CD14-positive monocyte (primary cell): ENCODE measurements at places on chromosomes 1 and 21. TPM values are rescaled to one million over a fixed set of nuclear protein-coding genes. Genes with fewer than 3 reads are reported as not detected.

The TMEM79 gene
- polyA plus RNA-seq: 12.0 and 13.9 TPM in 2 replicates

The PTGER3 gene
- polyA plus RNA-seq: not detected in 2 replicates

DNA sequence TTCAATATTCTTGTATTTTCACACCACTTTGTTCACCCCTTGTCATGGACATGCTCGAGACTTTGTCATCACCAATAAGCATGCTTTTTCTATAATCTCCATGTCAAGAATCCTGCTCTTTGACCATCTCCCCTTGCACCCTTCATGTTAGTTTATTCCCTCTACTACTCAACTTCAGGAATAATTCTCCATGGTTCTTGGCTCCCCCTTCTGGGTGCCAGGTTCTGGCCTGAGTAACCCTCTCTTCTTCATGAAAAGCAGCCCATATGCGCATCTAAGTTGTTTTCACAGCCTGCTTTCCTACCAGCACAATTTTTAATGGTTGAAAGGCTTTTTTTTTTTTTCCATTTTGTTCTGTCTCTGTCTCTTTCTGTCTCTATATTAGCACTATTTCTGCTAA is 160.7 kb downstream of the LEPR start:
- no peaks in the 10 kb centered on the region for H3K36me3 ChIP-seq
- H3K4me1 ChIP-seq: no peaks in the 10 kb centered on the region
- no peaks in the 10 kb centered on the region for H3K27me3 ChIP-seq
- H3K4me3 ChIP-seq: no peak overlapping the region
- DNase-seq: no peak

The C4BPA gene
- 0.13 and 0.18 TPM in 2 replicates for polyA plus RNA-seq

The C21orf58 gene
- polyA plus RNA-seq: 0.21 TPM

DNA sequence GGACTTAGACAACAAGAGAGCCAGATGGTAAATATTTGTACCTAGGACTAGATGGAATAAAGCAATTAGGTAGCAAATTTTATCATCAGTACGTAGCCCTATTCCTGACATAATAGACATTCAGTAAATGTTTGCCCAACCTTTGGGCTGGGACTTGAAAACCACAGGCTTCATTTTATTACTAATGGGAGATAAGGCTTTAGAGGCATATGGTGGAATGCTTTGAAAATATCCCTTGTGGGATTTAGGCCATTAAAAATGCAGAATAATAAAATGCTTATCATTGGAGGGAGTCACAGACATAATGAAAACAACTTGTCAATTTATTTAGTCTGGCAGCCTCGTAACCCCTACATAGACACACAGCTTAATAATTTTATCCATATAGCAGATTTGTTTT is 296.1 kb upstream of the SPAG17 start:
- no peak overlapping the region for H3K27ac ChIP-seq
- H3K4me1 ChIP-seq: no peaks in the 10 kb centered on the region
- no peak for DNase-seq
- H3K27me3 ChIP-seq: no peaks in the 10 kb centered on the region
- H3K4me3 ChIP-seq: no peak overlapping the region

- DNase-seq: no peak
- no peak overlapping the region for H3K27ac ChIP-seq
- H3K4me3 ChIP-seq: no peak overlapping the region
- no peaks in the 10 kb centered on the region for H3K27me3 ChIP-seq
These were observed 1285.8 kb upstream of the NCAM2 start for GRCh38 chr21:19712441-19712840.

The FCER1G gene
- 2,686 TPM for polyA plus RNA-seq

The SYNC gene
- polyA plus RNA-seq: 0.05 TPM

The NCMAP gene
- polyA plus RNA-seq: not detected

DNA sequence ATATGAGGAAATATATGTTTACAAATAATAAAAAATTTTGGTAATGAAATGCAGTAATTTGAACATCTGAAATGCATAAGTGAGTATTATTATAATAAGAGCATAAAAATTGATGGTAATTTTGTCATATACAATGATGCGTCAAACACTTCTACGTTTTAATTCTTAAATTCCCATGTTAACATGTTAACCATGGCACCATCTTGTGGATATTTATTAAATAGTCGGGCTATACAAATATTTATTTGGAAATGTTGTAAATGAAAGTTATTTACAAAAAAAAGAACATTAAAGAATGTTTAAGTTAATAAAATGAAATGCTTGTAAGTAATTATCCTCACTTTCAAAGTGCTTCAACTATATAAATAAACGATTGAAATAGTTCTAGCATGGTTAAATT is 57.2 kb upstream of the C1orf185 start:
- H3K27me3 ChIP-seq: peaks cover 5% of the 10 kb centered on the region
- H3K4me1 ChIP-seq: no peaks in the 10 kb centered on the region
- DNase-seq: no peak
- H3K27ac ChIP-seq: no peak overlapping the region
- no peaks in the 10 kb centered on the region for H3K36me3 ChIP-seq

DNA sequence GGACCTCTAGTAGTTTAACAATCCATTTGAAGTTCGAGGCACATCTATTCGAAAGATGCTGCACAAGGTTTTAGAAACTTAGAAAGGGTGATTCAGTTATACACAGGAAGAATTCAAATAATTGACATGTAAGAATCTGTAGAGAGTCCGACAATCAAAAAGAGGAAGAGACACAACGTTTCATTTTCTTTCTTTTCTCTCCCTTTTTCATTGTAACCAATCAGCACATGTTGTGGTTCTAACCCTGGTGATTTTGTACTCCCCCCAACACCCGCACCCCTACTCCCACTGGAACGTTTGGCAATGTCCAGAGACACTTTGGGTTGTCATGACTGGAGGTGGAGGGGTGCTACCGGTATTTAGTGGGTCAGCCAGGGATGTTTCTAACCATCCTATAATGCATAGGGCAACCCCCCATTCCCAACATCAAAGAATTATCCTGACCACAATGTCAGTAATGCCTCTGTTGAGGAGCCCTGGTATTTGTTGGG is 4.9 kb downstream of the TGFB2 start:
- H3K27me3 ChIP-seq: peaks cover 46% of the 10 kb centered on the region
- H3K27ac ChIP-seq: no peak overlapping the region
- no peaks in the 10 kb centered on the region for H3K36me3 ChIP-seq
- DNase-seq: no peak
- H3K4me1 ChIP-seq: peaks cover 47% of the 10 kb centered on the region
- H3K4me3 ChIP-seq: no peak overlapping the region

The HTR1D gene
- not detected for polyA plus RNA-seq

DNA sequence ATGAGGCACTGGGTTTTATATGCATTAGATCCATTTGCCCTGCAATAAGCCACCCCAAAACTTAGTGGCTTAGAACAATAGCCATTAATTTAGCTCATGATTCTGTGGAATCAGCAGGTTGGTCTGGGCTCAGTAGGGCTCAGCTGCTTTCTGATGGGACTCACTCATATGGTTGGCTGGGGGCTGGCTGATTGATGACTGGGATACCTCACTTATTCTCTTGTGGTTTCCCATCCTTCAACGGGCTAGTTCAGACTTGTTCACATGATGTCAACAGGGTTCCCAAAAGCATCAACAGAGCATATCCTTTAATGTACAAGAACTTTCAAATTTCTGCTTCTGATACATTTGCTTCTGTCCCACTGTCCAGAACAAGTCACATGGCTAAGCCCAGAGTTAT is 43.2 kb downstream of the DNM3 start:
- no peak overlapping the region for H3K27ac ChIP-seq
- no peak overlapping the region for H3K4me3 ChIP-seq
- no peaks in the 10 kb centered on the region for H3K27me3 ChIP-seq

DNA sequence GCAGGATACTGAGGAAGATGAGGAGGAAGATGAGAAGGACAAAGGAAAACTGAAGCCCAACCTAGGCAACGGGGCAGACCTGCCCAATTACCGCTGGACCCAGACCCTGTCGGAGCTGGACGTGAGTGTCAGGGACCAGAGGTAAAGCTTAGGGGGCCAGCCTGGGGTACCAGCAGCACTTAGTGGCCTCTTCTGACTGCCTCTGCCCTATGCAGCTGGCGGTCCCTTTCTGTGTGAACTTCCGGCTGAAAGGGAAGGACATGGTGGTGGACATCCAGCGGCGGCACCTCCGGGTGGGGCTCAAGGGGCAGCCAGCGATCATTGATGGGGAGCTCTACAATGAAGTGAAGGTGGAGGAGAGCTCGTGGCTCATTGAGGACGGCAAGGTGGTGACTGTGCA is 17.6 kb downstream of the KDF1 start:
- no peak overlapping the region for H3K27ac ChIP-seq
- DNase-seq: no peak
- peaks cover 77% of the 10 kb centered on the region for H3K36me3 ChIP-seq
- no peaks in the 10 kb centered on the region for H3K27me3 ChIP-seq
- H3K4me3 ChIP-seq: no peak overlapping the region

DNA sequence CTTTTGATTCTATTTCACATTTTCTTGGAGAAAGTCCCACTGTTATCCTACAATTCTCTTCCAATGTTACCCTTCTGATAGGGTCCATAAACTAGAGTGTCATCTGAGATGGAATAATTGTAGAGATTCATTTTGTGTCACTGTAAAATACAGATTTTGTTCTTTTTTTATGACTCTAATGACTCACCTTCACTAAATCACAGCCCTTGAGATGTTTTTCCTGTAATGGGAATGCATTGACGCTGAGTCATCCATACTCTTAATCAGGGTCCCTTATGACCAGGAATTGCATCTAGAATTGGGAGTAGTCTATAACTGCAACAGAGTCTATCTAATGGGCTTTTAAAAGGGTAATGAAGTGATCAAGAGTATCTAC is 315.5 kb downstream of the TGFB2 start:
- no peaks in the 10 kb centered on the region for H3K27me3 ChIP-seq
- no peak overlapping the region for H3K4me3 ChIP-seq
- H3K36me3 ChIP-seq: no peaks in the 10 kb centered on the region
- no peaks in the 10 kb centered on the region for H3K4me1 ChIP-seq
- H3K27ac ChIP-seq: no peak overlapping the region

The LCE1B gene
- polyA plus RNA-seq: not detected
